ENCODE measurements at places on chromosomes 3 and 15.

GRCh38 chr3:61768284-61769037 is 207.1 kb downstream of the PTPRG start:
- no peak for DNase-seq

- DNase-seq = no peak
Observed at GRCh38 chr3:67018789-67019526, 20.9 kb downstream of the KBTBD8 start.

DNA sequence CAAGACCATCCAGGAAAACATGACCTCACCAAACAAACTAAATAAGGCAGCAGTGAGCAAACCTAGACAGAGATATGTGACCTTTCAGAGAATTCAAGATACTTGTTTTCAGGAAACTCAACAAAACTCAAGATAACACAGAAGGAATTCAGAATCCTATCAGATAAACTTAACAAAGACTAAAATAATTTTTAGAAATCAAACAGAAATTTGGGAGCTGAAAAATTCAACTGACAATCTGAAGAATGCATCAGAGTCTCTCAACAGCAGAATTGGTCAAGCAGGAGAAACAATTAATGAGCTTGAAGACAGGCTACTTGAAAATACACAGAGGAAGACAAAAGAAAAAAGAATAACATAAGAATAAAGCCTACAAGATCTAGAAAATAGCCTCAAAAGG is 55.6 kb downstream of the MYO9A start:
- DNase-seq = no peak

- no peak for DNase-seq
Observed at GRCh38 chr15:96316953-96317629, 13.4 kb upstream of the NR2F2 start.

DNA sequence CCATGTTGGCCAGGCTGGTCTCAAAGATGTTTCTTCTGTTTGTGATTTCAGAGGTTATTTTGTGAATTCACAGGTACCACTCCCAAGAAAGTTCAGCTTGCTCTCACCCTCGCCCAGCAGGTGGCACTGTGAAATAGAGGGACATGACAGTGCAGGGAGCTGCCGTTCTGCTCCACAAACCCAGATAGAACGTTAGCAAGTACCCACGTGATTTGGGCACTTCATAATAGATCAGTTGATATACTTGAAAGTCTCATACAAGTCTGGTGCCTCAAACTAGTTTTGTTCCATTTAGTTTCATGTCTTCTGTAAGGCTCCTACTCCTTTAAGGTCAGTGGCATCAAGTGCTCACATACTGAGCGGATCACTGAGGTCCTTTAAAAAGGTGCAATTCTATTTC is 45.5 kb downstream of the FILIP1L start:
- DNase-seq = peak; percentile 63

DNA sequence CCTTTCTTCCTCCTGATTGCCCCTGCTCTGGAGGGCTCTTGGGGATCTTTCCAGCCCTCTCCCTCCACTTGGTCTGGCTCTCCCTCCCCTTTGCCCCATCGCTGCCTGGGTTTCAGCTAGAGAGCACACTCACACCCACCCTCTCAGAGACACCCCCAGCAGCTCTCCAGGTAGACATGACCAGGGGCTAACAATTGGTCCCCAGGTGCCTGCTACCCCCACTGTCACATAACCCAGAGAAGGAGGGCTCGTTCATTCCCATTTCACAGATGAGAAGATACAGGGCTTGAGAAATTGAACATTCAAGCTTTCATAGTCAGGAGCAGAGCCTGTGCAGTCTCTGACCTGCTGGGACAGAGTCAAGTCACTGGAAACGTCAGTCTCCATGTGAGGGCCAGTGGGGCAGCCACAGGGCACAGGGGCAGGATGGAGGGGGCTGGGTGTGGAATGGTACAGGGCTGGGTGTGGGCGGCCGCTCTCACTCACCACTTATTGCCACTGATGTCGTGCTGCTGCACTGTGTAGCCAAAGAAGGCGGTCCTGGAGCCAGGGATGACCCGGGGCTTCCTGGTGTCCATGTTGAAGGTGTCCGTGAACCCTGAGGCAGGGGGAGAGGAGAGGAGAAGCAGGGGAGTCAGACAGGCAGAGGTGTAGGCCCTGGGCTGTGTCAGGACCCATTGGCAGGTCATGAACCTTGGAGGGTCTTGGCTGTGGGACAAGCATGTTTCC is 29.4 kb downstream of the ITGA11 start:
- no peak for DNase-seq

- no peak for DNase-seq
Observed at GRCh38 chr15:66294157-66294931, 976 bp downstream of the DIS3L start.

- no peak for DNase-seq
Observed at GRCh38 chr3:100158918-100159330, 44.6 kb upstream of the FILIP1L start.
